ENCODE measurements at places on chromosomes 2 and 18.
A peak's percentile ranks its signal among the peaks of the same experiment; 100 is the strongest.

GRCh38 chr2:80499095-80499494 lies 194.5 kb upstream of the LRRTM1 start:
- peaks cover 18% of the 10 kb centered on the region for H3K4me1 ChIP-seq
- H3K36me3 ChIP-seq: no peaks in the 10 kb centered on the region
- H3K27ac ChIP-seq: no peak overlapping the region

- DNase-seq: no peak
- H3K27me3 ChIP-seq: peaks cover 23% of the 10 kb centered on the region
Measured at GRCh38 chr18:63951302-63951705, 2.2 kb downstream of the HMSD start.

GRCh38 chr2:145190031-145190703 lies 670.2 kb upstream of the ZEB2 start:
- peaks cover 18% of the 10 kb centered on the region for H3K4me1 ChIP-seq
- no peak for DNase-seq
- H3K27me3 ChIP-seq: no peaks in the 10 kb centered on the region
- H3K27ac ChIP-seq: no peak overlapping the region
- H3K4me3 ChIP-seq: no peak overlapping the region
- H3K36me3 ChIP-seq: no peaks in the 10 kb centered on the region

DNA sequence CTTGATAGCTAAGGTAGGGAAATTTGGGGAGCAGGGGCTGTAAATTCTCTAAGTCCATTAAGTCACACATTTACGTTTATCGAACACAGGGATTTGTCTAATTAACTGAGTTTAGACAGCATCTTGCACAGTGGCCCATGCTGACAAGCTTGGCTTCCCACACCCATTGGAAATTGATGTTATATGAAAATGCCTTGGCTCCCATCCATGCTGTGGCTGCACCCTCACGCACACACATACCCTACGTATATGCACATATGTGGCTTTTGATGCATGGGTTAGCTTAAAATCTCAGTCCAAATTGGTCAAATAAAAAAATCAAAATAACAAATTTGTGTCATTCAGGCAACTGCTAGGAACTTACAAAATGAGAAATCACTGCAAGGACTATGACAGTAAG lies 37.8 kb downstream of the SEC11C start:
- H3K27me3 ChIP-seq: peaks cover 11% of the 10 kb centered on the region
- H3K27ac ChIP-seq: no peak overlapping the region
- no peak overlapping the region for H3K4me3 ChIP-seq
- H3K36me3 ChIP-seq: peaks cover 11% of the 10 kb centered on the region
- no peaks in the 10 kb centered on the region for H3K4me1 ChIP-seq

DNA sequence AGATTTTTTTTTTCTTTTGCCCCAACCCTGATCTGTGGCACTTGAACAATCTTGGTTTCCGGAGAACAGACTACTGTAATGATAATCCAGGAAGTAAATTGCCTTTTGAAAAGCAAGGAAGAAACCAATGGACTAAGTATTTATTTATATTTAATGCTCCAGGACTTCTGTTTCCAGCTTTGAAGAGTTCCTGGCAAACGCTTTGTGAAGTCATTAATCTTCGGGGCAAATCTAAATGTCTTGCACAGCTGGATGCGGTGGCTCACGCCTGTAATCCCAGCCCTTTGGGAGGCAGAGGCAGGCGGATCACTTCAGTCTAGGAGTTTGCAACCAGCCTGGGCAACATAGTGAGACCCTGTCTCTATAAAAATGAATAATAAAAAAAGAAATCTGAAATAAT lies 135.1 kb upstream of the GATA6 start:
- H3K27ac ChIP-seq: no peak overlapping the region
- peaks cover 4% of the 10 kb centered on the region for H3K27me3 ChIP-seq
- no peak overlapping the region for H3K4me3 ChIP-seq
- H3K36me3 ChIP-seq: no peaks in the 10 kb centered on the region
- DNase-seq: no peak

DNA sequence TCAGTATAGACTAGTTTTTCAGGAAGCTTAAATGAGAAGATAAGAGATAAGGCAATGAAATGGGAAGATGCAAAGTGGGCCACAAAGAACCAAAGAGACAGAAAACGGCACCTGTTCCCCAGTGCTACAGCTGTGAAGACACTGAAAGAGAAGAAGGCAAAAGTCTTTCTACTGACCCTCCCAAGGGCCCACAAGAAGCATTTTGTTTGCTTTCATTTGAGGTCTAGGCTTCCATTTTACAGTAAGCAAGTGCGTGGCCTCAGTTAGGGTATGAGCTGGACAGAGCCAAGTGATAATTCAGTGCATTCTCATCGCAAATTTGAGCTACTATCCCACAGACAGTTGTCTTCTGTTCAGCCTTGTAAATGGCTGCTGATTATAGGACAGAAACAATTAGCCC lies 53.4 kb upstream of the STK17B start:
- H3K27me3 ChIP-seq: no peaks in the 10 kb centered on the region
- no peak overlapping the region for H3K27ac ChIP-seq
- no peaks in the 10 kb centered on the region for H3K36me3 ChIP-seq
- H3K4me3 ChIP-seq: no peak overlapping the region
- no peak for DNase-seq

- peaks cover 10% of the 10 kb centered on the region for H3K4me1 ChIP-seq
- H3K27me3 ChIP-seq: no peaks in the 10 kb centered on the region
- no peak for DNase-seq
- no peak overlapping the region for H3K4me3 ChIP-seq
- H3K36me3 ChIP-seq: peaks cover 30% of the 10 kb centered on the region
Measured at GRCh38 chr18:41972067-41972925, 17.3 kb downstream of the PIK3C3 start.

DNA sequence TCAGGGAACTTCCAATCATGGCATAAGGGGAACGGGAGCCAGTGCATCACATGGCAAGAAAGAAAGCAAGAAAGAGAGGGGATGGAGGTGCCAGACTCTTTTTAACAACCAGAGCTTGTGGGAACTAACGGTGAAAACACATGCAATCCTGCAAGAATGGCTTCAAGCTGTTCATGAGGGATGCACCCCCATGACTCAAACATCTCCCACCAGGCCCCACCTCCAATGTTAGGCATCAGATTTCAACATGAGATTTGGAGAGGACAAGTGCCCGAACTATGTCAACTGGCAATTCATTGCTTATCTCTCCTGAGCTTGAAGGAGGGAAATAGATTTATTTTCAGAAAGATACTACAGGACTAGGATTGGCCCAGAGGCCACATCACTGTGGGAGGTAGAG lies 270.0 kb downstream of the SLC4A3 start:
- peaks cover 8% of the 10 kb centered on the region for H3K27me3 ChIP-seq
- no peaks in the 10 kb centered on the region for H3K36me3 ChIP-seq

- H3K4me1 ChIP-seq: peaks cover 27% of the 10 kb centered on the region
- DNase-seq: no peak
- no peak overlapping the region for H3K27ac ChIP-seq
- no peak overlapping the region for H3K4me3 ChIP-seq
- no peaks in the 10 kb centered on the region for H3K36me3 ChIP-seq
- peaks cover 23% of the 10 kb centered on the region for H3K27me3 ChIP-seq
Measured at GRCh38 chr2:241868661-241869081, 858 bp upstream of the RTP5 start.

DNA sequence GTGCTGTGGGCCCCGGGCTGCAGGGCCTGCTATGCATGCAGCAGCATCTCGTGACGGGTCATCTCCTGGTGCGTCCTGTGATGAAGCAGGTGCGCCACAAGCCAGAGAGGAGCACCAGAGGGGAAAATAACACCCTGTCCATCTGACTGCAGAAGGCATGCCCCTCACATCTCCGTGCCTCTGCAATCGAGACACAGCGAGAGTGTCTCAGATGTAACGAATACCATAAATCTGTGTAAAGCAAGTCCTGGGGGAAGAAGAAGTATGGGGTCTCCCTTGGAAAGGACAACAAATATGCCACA lies 137.5 kb downstream of the PTGR3 start:
- H3K27ac ChIP-seq: peak overlapping the region; percentile 60
- H3K27me3 ChIP-seq: no peaks in the 10 kb centered on the region
- peaks cover 43% of the 10 kb centered on the region for H3K4me1 ChIP-seq
- no peak overlapping the region for H3K4me3 ChIP-seq
- no peak for DNase-seq

GRCh38 chr2:63444565-63445288 lies 143.6 kb downstream of the WDPCP start:
- H3K27me3 ChIP-seq: no peaks in the 10 kb centered on the region
- H3K4me1 ChIP-seq: no peaks in the 10 kb centered on the region
- peak overlapping the region; percentile 28 for H3K27ac ChIP-seq
- H3K36me3 ChIP-seq: no peaks in the 10 kb centered on the region
- no peak for DNase-seq
- H3K4me3 ChIP-seq: no peak overlapping the region

DNA sequence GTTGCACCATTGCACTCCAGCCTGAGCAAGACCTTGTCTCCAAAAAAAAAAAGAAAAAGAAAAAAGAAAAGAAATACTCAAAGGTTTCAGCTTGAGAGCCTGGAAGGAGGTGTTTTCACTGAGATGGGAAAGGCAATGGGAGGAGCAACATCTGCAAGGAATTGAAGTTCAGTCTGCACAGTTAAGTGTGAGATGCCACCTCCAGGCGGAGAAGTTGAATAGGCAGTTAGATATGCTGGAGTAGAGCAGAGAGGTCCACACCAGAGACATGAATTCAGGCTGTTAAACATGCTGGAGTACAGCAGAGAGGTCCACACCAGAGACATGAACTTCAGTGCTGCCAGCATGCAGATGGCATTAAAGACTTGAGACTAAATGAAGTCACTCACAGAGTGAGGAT lies 41.4 kb upstream of the DTNB start:
- peaks cover 24% of the 10 kb centered on the region for H3K4me1 ChIP-seq
- no peaks in the 10 kb centered on the region for H3K36me3 ChIP-seq
- peaks cover 13% of the 10 kb centered on the region for H3K27me3 ChIP-seq
- DNase-seq: no peak
- H3K27ac ChIP-seq: no peak overlapping the region
